Activated CD8-positive, alpha-beta memory T cell treated with anti-CD3 and anti-CD28 coated beads for 24 hours (primary cell): ENCODE measurements at places on chromosomes 11 and 22.

DNA sequence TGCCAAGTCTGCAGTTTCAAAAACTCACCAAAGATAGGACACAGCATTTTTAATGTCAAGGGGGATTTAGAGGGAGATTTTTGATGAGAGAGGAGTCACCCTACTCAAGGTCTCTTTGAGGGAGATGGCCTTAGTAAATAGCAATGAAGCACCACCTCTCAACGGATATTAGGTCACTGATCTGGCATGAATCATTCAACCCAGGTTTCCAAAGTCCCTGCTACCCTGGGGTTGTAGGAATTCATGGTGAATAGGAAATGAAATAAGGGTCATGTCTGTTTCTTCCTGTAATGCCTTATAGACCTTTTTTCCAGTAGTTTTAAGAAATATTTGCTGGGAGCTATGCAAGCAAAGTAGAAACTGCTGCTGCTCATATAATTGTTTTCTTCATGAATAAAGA, 2154.9 kb downstream of the LRRC4C start:
- DNase-seq: no peak

DNA sequence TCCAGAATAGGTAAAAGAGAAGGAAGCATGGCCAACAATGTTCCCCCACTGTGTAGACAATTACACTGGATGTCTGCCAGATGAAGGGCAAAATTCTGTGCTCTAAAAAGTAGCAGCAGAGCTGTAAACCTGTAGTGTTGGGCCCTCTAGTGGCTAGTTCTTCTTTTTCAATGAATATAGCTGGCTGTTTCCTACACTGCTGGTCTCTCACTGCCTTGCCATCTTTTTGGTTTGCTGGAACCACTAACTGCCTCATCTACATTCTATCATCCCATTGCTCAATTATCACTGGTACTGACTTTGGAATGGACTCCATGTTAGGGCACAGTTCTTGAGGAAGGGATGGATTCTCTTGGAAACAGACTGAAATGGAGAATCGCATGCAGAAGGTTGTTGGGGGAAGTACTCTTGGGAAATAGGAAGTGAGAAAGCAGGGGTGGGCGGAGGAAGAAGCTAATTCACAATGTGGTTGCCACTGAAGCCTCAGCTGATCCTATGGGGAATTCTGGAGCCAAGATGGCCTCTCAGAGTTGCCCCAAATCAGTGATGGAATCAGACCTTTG, 17.9 kb downstream of the KCNE3 start:
- peak; percentile 59 for DNase-seq

DNA sequence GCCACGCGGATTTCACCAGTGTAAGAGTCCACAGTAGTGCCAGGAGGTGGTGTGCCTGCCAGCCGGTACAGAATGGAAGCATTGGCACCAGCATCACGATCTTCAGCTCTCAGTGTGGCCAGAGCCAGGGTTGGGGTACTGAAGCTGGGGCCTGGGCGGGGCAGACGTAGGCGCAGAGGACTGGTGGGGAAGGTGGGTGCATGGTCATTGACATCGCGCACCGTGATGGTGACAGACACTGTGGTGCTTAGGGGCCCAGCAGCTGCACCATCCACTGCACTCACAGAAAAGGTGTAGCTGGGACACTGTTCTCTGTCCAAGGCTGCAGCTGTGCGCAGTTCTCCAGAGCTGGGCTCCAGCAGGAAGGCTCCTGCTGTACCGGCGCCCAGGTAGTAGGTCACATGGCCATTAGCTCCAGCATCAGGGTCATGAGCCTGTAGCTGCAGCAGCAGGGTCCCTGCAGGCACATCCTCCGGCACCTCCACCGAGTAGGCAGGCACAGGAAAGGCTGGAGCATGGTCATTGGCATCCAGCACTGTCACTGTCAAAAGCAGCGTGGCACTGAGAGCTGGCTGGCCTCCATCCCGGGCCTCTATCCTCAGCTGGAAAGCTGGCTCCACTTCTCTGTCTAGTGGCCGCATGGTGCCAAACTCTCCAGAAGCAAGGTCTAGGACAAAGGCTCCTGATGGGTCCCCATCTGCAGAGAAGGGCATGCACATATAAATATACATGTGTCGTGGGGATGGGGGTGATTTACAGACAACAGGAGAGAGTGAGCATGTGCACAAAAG, 7.9 kb upstream of the TPP1 start:
- DNase-seq: no peak

- no peak for DNase-seq
Observed at GRCh38 chr11:123107945-123108495, 46.1 kb upstream of the HSPA8 start.

- DNase-seq: no peak
Observed at GRCh38 chr11:26105762-26106423, 226.0 kb upstream of the ANO3 start.

DNA sequence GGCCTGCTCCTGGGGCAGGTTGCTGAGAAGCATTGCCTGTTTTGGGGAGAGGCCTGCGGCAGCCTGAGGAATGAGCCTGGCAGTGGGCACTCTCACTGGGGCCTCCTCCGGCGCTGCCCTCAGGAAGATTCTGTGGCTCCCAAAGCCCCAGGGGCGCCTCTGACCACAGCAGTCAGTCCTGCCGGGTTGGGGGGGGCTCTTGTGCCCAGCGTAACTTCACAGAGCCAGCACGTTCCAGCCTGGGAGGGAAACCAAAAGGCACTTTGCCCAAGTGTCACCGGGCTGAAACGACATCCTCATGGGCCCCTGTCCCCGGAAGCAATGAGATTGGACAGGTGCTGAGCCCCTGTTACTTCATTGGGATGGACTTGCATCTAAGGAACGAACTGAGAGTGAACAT, 4.3 kb upstream of the LRP5 start:
- DNase-seq: no peak

- DNase-seq: no peak
Observed at GRCh38 chr11:13225038-13226001, 52.3 kb upstream of the BMAL1 start.

DNA sequence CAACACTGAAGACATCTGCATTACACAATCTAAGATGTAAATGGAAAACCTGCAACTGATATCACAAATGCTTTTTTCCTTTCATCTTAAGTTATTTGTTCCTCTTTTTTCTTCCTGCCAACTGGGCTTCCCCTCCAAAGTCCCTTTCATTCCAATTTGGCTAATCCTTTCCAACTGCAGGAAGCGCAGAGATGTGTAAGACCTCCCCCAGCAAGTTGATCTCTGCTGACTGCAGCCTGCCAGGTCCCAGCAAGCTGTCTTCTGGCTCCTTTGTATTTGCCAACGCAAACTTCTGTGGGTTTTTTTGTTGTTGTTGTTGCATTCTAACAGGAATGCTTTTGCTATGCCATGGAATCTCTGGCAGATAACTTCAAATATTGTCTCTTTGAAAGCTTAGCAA, 38.5 kb upstream of the LRRC4C start:
- no peak for DNase-seq

DNA sequence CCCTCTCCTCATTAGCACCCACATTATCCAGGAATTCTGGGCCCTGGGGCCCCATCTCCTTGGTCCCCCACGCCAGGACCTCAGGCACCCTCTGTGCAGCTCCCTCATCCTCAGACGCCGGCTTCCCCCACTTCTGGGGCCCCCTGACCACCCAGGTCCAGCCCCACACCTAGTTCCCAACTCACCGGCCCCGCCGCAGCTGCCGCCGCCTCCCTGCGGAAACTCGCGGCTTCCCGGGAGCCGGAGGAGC, at the start of gene PCSK7:
PCSK7 (minus strand) TSS at position 232 of the 250 bp plus-strand sequence. CDS start 2,229 bp downstream, outside the sequence.
- DNase-seq: peak; percentile 87
